ENCODE measurements at places on chromosomes 3 and 15.

GRCh38 chr3:27504749-27505148 lies 20.6 kb upstream of the SLC4A7 start:
- no peak for DNase-seq

GRCh38 chr15:91238644-91239425 lies 138.8 kb downstream of the SV2B start:
- DNase-seq, result no peak

DNA sequence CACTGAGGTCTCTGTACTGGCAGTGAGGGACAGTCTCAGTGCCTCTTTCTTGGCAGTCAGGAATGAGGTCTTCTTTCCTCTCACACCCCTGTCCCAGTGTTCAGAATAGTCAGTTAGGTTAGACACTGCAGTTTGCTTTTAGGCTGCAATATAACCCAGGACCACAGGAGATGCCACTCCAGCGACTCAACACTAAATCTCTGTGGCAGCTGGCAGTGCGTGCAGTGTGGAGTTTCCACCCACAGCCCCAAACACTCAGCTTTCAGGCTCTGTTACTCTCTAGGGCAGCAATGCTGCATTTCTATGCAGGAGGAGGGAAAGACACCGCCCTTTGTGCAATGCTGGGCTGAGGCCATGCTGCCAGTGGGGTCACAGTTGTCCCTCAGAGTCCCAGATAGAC lies 150.2 kb upstream of the SUCLG2 start:
- no peak for DNase-seq

GRCh38 chr3:161171113-161171512 lies 50.0 kb upstream of the NMD3 start:
- peak; percentile 93 for DNase-seq

DNA sequence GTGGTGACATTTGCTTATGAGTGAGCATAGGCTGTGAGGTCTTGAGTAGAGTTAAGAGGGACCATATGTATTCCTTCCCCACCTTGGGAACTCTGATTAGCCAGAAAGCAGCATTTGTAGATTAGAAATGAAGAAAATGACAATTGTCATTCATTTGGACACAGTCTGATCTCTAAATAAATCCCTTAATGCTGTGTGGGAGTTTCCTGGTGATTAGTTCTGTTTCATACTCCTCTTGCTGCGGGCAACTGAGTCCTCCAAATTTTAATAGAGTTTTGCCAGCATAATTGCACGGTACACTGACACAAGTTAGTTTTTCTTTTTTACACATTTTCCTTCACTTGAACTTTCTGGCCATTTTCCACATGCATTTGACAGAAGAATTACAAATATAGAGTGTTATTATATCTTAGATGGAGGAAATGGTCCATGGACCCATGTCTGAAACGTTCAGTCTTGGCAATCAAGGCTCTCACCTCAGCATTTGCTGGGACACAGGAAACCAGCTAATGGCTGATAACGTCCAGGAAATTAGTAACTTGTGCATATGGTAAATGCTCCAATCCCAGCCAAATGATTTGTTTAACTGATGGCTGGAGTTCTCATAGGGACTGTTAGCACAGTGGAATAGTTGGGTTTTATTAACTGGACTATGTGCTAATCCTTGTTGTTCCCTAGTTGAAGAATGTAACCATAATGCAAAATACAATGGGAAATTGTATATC lies 321.2 kb downstream of the RBMS3 start:
- DNase-seq, result peak; percentile 14

GRCh38 chr3:183033746-183034145 lies 53.4 kb upstream of the DCUN1D1 start:
- peak; percentile 40 for DNase-seq

DNA sequence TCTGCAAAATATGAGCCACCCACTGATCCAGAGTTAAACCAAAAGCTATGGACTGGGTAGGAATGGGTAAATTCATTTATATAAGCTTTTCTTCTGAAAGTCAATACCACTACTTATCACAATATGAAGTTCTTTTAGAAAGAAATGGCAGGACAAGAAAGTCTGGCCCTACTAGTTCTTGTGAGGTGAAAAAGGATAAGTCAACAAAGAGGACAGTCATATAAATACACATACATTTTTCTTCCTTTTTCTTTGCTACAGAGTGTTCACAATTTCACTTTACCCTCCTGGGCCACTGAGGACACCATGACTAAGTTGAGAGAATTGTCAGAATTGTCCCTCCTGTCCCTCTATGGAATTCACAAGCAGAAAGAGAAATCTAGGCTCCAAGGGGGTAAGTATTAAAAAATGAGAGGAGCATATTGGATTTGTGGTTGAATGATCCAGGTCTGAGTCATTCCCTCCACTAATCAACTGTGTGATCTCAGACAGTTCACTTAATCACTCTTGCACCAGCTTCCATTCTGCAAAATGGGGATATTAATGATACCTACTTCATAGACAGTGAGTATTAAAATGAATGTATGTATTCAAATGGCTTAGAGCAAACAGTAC lies 27.6 kb downstream of the ACP3 start:
- DNase-seq, result no peak

- DNase-seq, result no peak
Observed at GRCh38 chr15:79674124-79674465, 222.7 kb downstream of the MTHFS start.

- DNase-seq, result no peak
Observed at GRCh38 chr3:62237286-62237948, 135.9 kb downstream of the FEZF2 start.

GRCh38 chr15:57149196-57149595 lies 227.1 kb upstream of the CGNL1 start:
- DNase-seq, result peak; percentile 87

DNA sequence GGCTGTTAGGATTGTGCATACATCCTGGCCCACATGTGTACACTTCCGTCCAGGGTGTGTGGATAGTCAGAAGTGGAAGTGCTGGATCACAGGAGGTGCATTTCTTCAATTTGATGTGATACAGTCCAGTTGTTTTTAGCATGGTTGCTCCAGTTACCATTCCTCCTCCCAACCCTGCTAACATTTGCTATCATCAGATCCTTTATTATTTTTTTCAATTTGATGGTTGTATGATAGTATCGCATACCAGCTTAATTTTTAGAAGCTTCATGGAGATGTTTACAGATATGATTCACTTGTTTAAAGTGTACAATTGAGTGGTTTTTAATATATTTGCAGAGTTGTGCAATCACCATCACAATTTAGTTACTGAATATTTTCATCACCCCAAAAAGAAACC lies 202.7 kb downstream of the ITPR1 start:
- DNase-seq, result no peak

GRCh38 chr15:73685981-73686380 lies 1.8 kb downstream of the CD276 start:
- DNase-seq, result no peak

DNA sequence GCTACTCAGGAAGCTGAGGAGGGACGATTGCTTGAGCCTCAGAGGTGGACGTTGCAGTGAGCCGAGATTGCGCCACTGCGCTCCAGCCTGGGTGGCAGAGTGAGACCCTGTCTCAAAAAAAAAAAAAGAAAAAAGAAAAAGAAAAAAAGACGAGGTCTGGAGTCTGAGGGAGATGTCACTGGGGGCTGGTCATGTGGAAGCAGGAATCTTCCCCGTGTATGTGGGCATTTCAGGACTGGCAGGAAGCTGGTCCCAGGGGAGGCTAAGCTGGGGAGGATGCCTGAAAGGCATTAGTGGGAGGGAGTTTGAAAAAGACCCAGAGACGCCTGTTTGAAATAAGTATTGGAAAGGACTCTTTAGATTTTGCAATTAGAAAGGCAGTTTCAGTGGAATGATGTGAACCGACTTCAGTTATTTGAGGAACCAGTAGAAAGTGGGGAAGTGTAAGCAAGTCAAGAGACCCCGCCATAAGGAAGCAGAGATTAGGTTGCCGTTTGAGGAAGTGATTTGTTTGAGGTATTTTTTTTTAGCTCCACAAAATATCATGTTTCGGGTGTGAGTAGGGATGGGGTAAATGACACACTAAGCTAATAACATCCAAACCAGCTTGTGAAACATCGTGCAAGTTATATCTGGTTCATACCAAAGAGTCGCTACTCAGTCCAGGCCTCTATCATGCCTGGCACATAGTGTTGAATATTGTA lies 55.5 kb downstream of the ST6GAL1 start:
- peak; percentile 23 for DNase-seq

GRCh38 chr3:98341758-98342157 lies 11.9 kb upstream of the OR5K4 start:
- no peak for DNase-seq

GRCh38 chr15:48102167-48102566 lies 18.6 kb upstream of the SLC24A5 start:
- DNase-seq, result no peak

DNA sequence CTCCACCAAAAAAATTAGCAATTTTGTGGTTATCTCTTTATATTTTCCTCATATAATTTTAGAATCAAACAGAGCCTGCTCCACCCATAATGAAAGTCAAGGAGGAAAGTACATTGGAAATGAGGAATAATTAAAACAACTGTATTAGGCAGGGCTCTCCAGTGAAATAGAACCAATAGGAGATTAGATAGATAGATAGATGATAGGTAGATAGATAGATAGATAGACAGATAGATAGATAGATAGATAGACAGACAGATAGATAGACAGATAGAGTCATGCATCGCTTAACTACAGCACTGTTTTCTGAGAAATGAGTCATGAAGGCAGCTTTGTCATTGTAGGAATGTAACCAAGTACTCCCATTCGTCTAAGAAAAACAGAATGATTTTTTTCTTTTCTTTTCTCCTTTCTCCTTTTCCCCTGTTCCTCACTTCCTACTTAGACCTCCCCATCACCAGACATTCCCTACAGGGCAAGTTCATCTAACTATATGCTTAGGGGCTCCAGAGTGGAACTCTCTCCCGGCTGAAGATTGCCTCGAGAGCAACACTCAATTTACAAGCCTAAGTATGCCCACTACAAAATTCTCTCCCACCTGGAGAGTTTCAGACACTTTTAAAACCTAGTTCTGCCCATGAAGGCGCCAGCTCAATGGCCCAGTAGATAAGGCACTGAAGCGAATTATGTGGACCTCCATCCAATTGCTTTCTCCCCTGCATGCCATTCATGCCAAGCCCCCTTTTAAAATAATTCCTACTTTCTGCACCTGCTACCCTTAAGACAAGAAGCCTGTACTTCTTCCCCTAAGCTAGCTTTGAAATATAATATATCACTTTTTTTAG lies 53.3 kb upstream of the LIPC start:
- peak; percentile 62 for DNase-seq

DNA sequence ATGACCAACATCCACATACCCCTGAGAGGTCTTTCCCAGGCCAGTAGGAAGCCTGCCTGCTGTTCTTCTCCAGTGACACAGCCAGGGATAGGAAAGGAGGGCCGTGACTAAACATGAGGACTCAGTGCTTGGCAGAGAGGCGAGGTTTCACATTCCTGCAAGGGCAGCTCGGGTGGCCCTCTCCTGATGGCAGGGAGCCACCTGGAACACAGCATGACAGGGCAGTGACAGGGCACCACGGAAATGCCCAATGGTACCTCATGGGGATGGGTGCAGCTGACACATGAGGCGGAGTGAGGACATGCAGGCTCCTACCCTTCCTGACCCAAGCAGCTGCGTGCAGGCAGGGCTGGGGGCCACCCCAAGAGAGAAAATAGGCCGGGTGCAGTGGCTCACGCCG lies 7.4 kb upstream of the TGM5 start:
- DNase-seq, result no peak

DNA sequence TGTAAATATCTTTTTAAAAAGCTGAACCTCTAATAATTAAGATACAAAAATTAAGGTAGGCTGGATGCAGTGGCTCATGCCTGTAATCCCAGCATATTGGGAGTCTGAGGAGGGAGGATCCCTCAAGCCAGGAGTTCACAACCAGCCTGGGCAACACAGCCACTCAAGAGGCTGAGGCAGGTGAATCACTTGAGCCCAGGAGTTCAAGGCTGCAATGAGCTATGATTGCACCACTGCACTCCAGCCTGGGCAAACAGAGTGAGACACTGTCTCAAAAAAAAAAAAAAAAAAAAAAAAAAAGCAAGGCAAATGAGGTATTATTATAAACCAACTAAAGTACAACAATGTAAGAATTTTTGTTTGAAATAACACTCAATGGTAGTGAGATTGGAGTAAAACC lies 47.6 kb downstream of the EFHB start:
- no peak for DNase-seq

GRCh38 chr3:164814106-164814505 lies 264.2 kb downstream of the SI start:
- DNase-seq, result no peak

- no peak for DNase-seq
Observed at GRCh38 chr3:56940976-56941375, 119.5 kb upstream of the SPATA12 start.

- no peak for DNase-seq
Observed at GRCh38 chr3:53035825-53036619, 9.9 kb downstream of the SFMBT1 start.

DNA sequence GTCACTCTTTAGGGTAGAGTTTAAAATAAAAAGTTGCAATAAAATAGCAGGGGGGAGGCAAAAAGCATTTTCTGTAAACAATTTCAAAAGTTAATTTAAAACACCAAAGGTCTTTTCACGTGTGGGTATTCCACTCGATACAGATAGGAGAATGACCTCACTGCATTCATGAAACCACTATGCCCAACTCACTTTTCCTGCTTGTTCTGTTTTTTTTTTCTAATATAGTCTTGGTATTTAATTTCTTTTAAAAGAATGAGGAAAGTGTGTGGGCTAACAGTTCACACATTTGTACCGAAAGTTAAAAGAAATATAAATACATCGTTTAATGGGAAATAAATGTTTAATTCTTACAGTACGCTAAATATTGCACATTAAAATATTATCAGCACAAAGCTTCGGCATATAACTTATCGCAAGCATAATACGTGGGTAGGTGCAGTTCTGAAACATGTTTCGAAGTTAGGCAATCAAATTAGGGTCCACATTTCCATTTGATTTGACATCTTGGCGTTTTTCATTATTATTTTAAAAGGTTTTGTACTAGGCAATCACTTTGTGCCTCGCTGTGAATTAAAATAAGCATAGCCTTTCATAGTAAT lies 41.4 kb downstream of the VGLL4 start:
- DNase-seq, result no peak

GRCh38 chr3:32102289-32102688 lies 4.1 kb upstream of the GPD1L start:
- no peak for DNase-seq

DNA sequence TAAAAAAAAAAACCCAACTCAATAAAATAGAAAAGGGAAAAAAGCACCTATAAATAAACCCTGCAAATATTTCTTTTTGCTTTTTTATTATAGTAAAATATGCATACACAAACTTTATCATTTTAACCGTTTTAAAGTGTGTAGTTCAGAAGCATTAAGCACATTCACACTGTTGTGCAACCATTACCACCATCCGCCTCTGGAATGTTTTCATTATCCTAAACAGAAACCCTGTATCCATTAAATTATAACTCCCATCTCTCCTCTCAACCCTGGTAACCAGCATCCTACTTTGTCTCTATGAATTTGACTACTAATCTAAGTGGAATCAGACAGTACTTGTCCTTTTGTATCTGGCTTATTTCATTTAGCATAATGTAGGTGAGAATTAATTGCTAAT lies 15.0 kb downstream of the CDCP1 start:
- peak; percentile 38 for DNase-seq

DNA sequence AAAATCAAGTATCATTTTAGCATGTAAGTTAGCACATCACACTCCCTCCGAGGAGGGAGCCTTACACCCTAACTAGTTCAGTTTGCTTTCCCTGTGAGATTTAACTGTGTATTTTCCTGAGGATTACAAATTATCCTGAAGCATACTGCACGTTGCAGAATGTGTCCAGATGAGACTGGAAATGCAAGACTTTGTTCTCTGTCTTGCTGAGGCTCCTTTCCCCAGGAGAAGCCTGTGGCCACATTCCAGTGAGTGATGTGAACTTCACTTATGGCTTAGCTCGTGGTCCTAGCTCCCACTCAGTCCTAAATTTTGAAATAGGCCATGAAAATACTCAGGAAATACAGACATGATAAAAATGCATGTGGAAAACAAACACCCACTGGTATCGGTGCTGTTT lies 23.7 kb downstream of the PDZRN3 start:
- DNase-seq, result peak; percentile 24
